ENCODE measurements at places on chromosomes 13 and 19. TPM values are rescaled to one million over a fixed set of nuclear protein-coding genes. Genes with fewer than 3 reads are reported as not detected.

- H3K27ac ChIP-seq = no peak overlapping the region
- no peaks in the 10 kb centered on the region for H3K27me3 ChIP-seq
- peaks cover 31% of the 10 kb centered on the region for H3K4me1 ChIP-seq
- H3K4me3 ChIP-seq = no peak overlapping the region
- no peak for DNase-seq
Observed at GRCh38 chr13:50358231-50359040, 343.2 kb downstream of the KCNRG start.

- H3K27ac ChIP-seq = no peak overlapping the region
- no peaks in the 10 kb centered on the region for H3K36me3 ChIP-seq
- no peaks in the 10 kb centered on the region for H3K27me3 ChIP-seq
- no peaks in the 10 kb centered on the region for H3K4me1 ChIP-seq
Observed at GRCh38 chr19:13537454-13537853, 31.2 kb upstream of the CACNA1A start.

- no peaks in the 10 kb centered on the region for H3K4me1 ChIP-seq
- no peaks in the 10 kb centered on the region for H3K27me3 ChIP-seq
- DNase-seq = no peak
- H3K4me3 ChIP-seq = no peak overlapping the region
- no peak overlapping the region for H3K27ac ChIP-seq
Observed at GRCh38 chr13:101945435-101945834, 456.4 kb downstream of the FGF14 start.

DNA sequence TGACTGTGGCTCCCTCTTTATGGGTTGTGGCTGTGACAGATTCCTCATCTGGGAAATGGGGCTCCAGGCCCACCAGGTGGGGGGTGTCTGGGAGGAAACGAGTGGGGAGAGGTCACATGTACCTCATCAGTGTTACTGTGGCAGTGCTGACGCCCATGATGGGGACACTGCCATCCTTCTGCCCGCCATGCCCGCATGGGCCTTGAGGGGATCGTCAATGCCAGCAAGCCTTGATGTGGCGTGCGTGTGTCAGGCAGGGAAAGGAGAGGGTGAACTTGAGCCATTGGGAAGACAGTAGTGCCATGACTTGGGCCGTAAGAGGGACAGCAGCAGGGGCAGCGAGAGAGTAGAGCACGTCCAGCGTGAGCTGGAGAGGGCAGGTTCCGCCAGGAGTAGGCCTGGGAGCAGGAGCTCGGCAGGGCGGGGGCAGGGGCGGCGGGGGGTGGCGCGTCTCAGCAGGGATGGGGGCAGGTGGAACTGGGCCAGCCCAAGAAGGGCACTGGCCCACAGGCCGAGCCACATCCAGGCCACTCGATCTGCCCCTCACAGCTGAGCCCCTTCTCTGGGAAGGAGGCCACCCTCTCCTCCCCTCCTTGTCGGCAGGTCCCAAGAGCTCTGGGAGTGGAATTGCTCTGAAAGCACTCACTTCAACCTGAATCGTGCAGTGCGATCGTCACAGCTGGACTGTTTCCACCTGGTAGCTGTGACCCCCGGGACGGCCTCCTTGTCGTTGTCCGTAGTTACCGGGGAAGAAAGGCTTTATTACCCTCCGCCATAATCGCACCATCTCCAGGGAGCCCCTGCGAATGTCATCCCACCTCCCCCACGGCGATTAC, 9.9 kb downstream of the KLHL26 start:
- H3K4me1 ChIP-seq = peaks cover 76% of the 10 kb centered on the region
- peak; percentile 96 for DNase-seq
- no peaks in the 10 kb centered on the region for H3K27me3 ChIP-seq
- peak overlapping the region; percentile 96 for H3K27ac ChIP-seq
- H3K36me3 ChIP-seq = no peaks in the 10 kb centered on the region
- H3K4me3 ChIP-seq = no peak overlapping the region

- no peak overlapping the region for H3K4me3 ChIP-seq
- H3K27ac ChIP-seq = no peak overlapping the region
- no peaks in the 10 kb centered on the region for H3K27me3 ChIP-seq
- H3K36me3 ChIP-seq = no peaks in the 10 kb centered on the region
Observed at GRCh38 chr13:33683376-33683775, 134.6 kb upstream of the RFC3 start.

DNA sequence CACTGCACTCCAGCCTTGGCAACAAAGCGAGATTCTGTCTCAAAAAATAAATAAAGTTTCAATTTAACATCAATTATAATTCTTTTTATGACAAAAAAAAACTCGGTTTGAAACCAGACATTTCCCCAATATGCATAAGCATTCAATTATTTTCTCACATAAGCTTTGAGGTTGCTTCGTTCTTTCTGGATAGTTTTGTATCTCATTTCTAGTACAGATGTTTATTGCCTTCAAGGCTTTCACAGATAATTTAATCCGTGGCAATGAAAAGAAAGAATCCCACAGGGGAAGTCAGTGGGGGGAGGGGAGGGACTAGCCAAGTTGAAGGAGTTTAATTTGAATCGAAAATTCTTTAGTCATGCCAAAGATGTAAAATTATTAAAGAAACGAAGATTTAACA, 29.6 kb upstream of the TSC22D1 start:
- no peak for DNase-seq
- no peaks in the 10 kb centered on the region for H3K4me1 ChIP-seq
- no peaks in the 10 kb centered on the region for H3K36me3 ChIP-seq

DNA sequence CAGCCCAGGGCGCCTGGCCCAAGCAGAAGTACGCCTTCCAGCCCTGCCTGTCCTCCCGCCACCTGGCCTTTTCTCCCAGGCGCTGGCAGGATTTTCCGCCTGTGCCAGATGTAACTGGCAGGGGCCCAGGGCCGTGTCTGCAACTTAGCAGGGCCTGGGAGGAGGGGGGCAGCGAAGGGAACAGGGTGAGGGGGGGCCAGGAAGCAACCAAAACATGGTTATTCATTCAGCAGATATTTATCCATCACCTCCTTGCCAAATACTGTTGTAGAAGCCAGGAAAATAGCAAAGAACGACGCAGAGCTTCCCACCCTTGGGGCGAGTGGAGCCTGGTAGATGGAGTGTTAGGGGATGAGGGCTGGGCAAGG, 5.6 kb downstream of the TLE6 start:
- H3K36me3 ChIP-seq = no peaks in the 10 kb centered on the region
- no peak overlapping the region for H3K4me3 ChIP-seq
- DNase-seq = peak; percentile 96
- peaks cover 40% of the 10 kb centered on the region for H3K4me1 ChIP-seq
- peak overlapping the region; percentile 72 for H3K27ac ChIP-seq

- DNase-seq = no peak
- H3K36me3 ChIP-seq = no peaks in the 10 kb centered on the region
- H3K4me1 ChIP-seq = peaks cover 13% of the 10 kb centered on the region
- no peak overlapping the region for H3K27ac ChIP-seq
Observed at GRCh38 chr19:40286971-40287421, 1.9 kb upstream of the AKT2 start.

DNA sequence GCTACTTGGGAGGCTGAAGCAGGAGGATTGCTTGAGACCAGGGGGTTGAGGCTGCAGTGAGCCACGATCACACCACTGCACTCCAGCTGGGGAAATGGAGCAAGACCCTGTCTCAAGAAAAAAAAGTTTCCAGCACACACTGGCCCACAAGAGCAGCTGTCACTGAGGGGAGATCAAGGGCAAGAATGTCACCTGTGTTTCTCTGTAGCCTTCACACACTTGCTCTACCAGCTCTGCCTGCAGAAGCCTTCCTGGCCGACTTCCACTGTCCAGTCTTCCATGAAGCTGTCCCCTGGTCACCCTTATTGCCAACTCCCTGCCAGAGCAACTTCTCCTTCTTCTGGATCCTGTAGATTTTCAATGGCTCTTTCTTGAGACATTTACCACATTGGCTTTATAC, 158.0 kb downstream of the KCTD15 start:
- no peaks in the 10 kb centered on the region for H3K36me3 ChIP-seq
- H3K27me3 ChIP-seq = no peaks in the 10 kb centered on the region
- no peak for DNase-seq
- H3K4me1 ChIP-seq = no peaks in the 10 kb centered on the region
- no peak overlapping the region for H3K4me3 ChIP-seq

DNA sequence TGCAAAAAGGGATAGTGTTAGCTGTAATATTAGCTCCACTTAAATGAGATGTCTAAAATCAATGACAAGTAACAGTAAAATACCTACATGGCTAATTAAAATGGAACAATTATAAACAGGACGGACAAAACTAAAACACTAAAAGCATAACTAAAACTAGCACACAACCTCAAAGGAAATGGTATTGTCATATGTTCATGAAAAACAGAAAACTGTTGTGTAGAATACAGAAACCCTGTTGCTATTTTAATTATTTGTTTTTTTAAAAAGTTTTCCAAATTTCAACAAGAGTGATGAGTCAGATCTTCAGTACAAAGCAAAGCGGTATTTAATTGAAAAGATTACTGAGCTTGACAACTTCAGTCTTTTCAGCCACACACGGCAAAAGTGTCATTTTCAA, 4.2 kb downstream of the RCBTB2 start:
- H3K4me1 ChIP-seq = peaks cover 4% of the 10 kb centered on the region
- H3K27me3 ChIP-seq = no peaks in the 10 kb centered on the region
- no peak overlapping the region for H3K27ac ChIP-seq
- H3K4me3 ChIP-seq = no peak overlapping the region

GRCh38 chr19:54684527-54684926, 21.7 kb downstream of the LILRB4 start:
- no peak overlapping the region for H3K27ac ChIP-seq
- no peaks in the 10 kb centered on the region for H3K36me3 ChIP-seq
- H3K27me3 ChIP-seq = no peaks in the 10 kb centered on the region
- no peak for DNase-seq
- H3K4me3 ChIP-seq = no peak overlapping the region
- H3K4me1 ChIP-seq = no peaks in the 10 kb centered on the region

GRCh38 chr19:7441468-7442146, 47.2 kb downstream of the PEX11G start:
- no peak overlapping the region for H3K27ac ChIP-seq
- H3K4me3 ChIP-seq = no peak overlapping the region
- no peak for DNase-seq
- H3K27me3 ChIP-seq = no peaks in the 10 kb centered on the region
- H3K36me3 ChIP-seq = peaks cover 32% of the 10 kb centered on the region

The LGALS4 gene
- not detected for total RNA-seq

The ZNF132 gene
- total RNA-seq = 13.3 TPM

The PSG1 gene
- total RNA-seq = not detected

The CEACAM1 gene
- total RNA-seq = 21.5 TPM

The FPR1 gene
- total RNA-seq = 2.0 TPM
